Putamen (tissue), 1 donor: ENCODE measurements at places on chromosomes 16 and 17.

GRCh38 chr16:14641926-14642325 lies 9.2 kb downstream of the BFAR start:
- DNase-seq, result no peak

DNA sequence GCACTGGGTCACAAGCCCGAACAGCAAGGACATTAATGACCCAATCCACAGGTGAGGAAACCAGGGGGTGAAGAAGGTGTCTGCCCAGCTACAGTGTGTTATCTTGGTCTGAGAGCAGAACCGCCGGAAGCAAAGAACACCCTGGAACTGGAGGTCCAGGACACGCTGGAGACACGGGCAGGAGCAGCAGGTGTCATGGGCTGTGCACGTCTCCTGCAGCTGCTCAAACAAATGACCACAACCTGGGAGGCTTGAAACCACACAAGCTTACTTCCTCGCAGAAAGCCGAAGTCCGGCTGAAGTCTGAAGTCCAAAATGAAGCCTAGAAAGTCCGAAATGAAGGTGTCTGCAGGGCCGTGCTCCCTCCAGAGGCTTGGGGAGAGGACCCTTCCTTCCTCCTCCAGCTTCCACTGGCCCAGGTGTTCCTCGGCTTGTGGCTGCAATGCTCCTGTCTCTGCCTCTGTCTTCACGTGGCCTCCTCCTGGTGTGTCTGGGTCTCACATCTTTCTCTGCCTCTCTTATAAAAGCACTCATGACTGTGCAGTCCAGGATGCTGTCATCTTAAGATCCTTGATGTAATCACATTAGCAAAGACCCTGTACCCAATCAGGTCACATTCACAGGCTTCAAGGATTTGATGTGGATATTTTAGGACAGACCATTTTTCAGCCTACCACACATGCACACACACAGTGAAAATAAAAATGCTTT lies 351.2 kb downstream of the C16orf95 start:
- no peak for DNase-seq

GRCh38 chr17:81536299-81537290 lies 8.4 kb downstream of the FSCN2 start:
- DNase-seq, result no peak

GRCh38 chr16:9351841-9352434 lies 260.5 kb downstream of the HAPSTR1 start:
- no peak for DNase-seq

- DNase-seq, result no peak
These were observed 44.2 kb downstream of the PSMD12 start for GRCh38 chr17:67322042-67322787.

DNA sequence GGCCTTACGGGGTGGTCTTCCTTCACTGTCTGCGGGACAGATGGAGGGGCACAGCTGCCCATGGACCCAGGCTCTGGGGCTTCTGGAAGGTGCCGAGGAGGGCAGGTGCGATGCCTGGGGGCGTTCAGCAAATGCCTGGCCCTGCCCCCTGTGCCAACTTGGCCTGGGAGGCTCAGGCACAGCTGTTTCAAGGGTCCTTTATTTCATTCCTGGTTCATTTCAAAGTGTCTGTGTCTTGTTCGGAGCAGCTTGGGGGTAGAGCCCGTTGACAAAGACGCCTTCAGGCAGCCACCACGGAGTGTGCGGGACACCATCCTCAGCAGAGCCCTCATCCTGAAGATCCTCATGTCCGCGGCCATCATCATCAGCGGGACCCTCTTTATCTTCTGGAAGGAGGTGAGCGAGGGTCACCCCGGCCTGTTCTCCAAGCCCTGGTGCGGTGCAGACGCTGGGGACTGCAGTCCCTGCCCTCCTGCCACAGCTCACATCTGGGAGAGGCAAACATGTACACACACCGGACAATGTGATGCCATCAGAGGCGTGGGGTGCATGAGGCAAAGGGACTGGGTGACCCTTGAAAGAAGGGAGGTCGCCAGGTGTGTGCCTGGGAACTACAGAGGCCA lies 43.9 kb downstream of the MEAK7 start:
- DNase-seq, result no peak

DNA sequence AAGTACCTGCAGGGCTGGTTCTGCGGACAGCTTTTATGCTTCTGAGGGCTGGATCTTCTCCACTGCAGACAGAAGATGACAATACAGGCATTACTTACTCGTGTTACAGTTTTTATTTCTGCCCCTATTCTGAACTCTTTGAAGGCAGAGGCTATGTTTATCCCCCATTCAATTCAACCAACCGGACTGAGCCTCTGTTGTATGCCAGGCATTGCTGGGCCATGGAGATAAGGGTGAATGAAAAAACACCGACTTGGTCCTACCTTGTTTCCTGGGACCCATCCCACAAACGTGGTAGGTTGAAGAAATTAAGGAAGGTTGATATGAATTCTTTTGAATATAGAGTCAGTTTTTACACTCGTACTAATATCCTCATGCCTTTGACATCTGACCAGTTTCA lies 10.0 kb upstream of the HP start:
- no peak for DNase-seq

GRCh38 chr17:50631195-50631907 lies 3.3 kb upstream of the ABCC3 start:
- DNase-seq, result no peak

DNA sequence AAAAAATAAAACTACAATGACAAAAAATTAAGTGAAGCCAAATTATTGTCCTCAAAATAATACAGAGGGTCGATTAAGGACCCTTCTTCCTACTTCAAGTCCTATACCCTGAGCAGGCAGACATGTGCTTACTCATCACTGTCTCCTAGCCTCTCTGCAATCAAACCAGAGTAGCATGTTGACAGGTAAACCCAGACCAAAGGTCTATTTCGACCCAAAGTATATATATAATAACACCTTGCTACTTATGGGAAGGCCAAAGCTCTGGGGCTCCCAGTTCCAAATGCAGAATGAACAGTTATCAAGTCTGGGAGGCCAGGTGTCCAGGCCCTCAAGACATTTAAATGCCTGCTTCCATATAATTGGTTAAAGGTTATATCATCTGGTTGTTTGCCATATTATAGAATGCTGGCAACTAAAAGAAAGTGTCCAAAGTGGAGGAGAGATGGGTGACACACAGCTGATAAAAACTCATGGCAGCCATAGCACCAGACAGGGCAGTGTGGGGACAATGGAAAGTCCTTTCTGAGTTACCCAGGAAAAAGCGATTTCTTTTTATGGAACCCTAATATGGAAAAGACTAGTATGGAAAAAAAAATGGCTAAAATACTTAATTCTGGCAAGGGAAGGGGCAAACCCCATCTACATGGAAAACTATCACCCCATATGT lies 53.6 kb downstream of the N4BP1 start:
- no peak for DNase-seq
